Stimulated activated CD4-positive, alpha-beta T cell treated with anti-CD3 and anti-CD28 coated beads, TNF-alpha, amount 100 ng/mL, for 24 hours (primary cell): ENCODE measurements at places on chromosomes 4 and X.

GRCh38 chr4:37757121-37757520, 69.4 kb upstream of the PGM2 start:
- no peak for DNase-seq

DNA sequence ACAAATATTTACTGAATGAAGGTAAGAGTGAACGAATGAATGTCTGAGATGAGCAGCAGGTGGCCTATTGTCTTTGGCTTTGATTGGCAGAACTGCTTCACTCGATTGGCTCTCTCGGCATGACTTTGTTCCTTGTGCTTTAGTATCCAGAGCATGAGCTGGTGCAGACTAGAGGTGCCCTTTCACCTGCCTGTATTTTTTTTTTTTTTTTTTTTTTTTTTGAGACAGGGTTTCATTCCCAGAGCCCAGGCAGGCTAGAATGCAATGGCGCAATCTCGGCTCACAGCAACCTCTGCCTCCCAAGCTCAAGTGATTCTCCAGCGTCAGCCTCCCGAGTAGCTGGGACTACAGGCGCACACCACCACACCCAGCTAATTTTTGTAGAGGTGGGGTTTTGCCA, 38.9 kb downstream of the SRPX2 start:
- no peak for DNase-seq

GRCh38 chrX:13655674-13656073, 2.7 kb downstream of the TCEANC start:
- DNase-seq = no peak

- no peak for DNase-seq
Observed at GRCh38 chr4:41757521-41758156, 9.1 kb upstream of the PHOX2B start.

DNA sequence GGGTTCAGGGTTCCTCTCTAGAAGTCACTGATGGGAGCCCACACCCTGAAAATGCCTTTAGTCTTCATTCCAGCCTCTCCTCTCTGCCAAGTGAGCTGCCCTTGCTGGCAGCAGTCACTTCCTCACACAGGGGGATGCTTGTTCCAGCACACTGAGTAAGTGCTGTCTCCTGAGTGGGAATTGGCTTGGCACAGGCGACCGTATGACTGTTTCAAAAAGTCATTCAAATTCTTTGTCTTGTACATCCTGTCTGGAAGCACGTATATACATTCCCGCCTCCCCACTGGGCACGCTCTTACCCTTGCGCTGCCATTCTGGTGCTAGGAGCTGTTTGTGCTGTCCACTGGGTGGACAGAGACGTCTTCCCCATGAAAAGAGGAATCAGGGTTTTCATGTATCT, 40.2 kb upstream of the CD99 start:
- no peak for DNase-seq

GRCh38 chrX:40173143-40174000, 75.6 kb upstream of the BCOR start:
- DNase-seq = no peak

DNA sequence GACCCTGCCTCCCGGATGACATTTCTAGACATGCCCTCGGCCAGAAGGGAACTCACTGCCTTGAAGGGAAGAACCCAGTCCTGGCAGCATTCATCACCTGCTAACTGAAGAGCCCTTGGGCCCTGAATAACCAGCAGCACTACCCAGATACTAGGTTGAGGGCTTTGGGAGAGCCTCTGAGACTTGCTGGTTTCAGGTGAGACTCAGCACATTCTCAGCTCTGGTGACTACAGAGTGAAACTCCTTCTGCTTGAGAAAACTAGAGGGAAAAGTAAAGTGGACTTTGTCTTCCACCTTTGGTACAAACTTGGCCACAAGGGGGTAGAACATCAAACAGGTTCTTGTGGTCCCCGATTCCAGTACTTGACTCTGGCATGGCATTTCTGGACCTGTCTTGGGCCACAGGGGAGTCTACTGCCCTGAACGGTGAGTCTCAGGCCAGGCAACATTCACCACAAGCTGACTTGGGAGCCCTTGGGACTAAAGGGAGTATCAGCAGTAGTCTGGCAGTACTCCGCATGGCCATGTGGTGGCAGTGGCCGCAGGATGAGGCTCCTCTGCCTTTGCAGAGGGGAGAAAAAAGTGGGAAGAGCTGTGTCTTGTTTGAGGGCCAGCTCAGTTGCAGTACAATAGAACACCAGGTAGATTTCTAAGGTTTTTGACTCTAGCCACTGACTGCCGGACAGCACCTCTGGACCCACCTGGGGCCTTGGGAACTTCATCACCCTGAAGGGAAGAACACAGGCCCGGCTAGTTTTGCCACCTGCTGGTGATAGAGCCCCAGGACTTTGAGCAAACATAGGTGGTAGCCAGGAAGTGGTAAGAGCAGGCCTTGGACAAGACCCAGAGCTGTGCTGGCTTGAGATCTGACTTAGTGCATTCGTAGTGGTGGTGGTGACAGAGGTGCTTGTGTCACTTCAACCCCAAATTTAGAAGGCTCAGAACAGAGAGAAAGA, 414.8 kb downstream of the OPHN1 start:
- no peak for DNase-seq

DNA sequence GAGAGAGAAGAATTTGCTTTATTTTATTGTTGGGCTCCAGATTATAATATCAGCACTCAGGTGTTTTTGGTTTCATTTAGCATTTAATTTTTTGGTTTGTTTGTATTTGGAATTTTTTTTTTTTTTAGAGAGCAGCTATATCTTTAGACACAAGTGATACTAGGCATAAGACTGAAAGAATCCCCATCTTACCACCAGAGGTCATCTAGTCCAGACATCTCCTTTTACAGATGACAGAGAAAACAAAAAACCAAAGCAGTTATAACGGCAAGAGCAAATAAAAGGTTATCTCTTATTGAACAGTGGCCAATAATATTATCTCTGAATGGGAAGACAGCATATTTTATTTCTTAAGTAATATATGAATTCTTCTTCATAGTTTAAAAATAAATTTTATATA, 22.8 kb downstream of the USP38 start:
- no peak for DNase-seq

DNA sequence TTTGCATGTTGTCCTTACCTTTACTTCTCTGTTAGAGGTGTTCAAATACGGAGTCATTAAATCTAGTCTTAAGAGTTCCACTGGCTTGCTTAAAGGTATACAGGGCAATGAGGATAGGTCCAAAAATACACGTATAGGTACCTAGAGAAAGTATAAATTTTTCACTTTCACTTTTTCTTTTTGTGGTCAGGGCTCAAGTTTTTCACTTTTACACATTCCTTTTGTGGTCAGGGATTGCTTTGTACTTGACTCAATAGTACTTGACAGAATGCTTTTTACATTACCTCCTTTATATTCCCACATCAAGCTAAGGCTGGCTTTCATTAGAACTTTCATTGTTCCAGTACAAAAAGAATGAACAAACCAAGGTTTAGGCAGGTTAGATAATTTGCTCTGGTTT, 21.7 kb downstream of the TMEM184C start:
- DNase-seq = no peak

DNA sequence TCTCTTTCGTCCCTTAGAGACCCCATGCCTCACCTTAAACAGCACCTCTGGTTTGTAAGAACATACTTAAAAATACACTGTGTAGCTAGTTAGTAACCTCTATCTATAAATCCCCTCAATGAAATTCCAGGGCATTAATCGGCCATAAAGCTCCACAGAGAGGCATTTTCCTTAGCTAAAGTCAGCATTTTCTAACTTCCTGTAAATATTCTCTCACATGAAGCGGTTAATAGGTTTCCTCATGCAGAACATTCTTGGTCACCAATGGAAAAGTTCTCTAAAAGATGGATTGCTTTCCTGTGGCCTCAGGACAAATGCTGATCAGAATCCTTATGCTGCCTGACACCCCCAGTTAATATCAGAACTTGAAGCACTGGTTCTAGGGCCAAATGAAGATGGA, 248.6 kb upstream of the BOD1L1 start:
- DNase-seq = no peak

- no peak for DNase-seq
Observed at GRCh38 chr4:56389558-56389957, 2.3 kb upstream of the AASDH start.

GRCh38 chr4:76969495-76969894, 19.9 kb downstream of the SEPTIN11 start:
- DNase-seq = no peak

DNA sequence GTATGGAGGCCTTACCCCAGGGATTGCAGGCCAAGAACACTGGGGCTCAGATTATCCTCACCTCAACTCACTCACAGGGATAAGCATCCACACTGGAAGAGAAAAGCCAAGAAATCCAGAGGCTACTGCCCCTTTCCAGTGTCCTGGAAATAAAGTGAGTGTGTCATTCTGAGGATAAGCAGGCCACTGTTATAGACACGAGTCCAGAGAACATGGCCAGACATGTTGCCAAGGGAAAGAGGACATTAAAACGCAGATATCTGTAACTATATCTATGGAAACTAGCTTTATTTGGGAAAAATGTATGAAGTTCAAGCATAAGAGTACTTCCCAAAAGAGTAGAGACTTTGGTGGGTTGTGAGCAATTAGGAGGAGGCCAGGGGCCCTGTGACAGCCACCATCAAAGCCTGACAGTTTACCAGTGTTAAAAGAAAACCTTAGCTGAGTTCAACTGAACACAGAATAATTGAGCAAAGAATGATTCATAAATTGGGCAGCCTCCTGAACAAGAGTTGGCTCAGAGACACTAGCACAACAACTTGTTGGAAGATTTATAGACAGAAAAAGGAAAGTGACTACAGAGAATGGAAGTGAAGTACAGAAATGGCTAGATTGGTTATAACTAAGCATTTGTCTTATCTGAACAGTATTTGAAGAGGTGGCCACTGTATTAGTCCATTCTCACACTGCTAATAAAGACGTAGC, 1222.2 kb downstream of the STIM2 start:
- DNase-seq = no peak

DNA sequence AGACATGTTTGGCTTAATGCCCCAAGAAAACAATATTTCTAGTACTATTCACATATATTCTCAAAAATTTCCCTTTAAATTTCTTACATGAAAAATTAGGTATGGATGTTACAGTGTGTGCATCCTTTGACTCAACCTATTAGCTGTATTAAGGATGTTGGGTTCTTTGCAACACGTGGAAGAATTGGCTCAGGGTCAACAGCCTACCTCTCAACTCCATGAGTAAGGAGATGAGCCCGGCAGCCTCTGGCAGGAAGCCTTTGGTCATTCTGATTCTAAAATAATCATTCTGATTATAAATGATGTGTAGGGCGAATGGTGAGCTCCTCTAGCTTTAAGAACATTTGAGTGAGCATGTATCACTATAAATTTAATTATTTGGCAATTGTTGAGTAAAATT, 148.0 kb upstream of the WDFY3 start:
- DNase-seq = no peak

- no peak for DNase-seq
Observed at GRCh38 chrX:2159393-2159792, 341.4 kb downstream of the DHRSX start.

GRCh38 chrX:154325541-154325940, 29.9 kb downstream of the TKTL1 start:
- no peak for DNase-seq

DNA sequence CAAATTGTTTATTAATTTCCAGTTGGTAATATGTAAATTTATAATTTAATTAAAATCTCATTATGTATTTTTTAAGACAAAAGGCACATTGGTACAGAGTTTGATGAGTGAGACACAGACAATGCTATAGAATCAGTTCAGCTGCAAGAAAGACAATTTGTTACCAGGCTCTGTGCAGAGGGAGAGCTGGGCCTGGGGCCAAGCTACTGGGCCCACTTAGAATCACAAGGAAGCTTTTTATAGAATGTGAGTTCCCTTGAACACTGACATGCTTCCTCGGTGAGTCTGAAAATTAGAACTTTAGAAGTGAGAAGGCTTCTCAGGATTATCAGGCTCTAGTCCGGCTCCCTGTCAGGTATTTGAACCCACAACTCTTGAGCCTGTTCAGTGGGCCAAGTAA, 129.0 kb downstream of the AFF2 start:
- no peak for DNase-seq

DNA sequence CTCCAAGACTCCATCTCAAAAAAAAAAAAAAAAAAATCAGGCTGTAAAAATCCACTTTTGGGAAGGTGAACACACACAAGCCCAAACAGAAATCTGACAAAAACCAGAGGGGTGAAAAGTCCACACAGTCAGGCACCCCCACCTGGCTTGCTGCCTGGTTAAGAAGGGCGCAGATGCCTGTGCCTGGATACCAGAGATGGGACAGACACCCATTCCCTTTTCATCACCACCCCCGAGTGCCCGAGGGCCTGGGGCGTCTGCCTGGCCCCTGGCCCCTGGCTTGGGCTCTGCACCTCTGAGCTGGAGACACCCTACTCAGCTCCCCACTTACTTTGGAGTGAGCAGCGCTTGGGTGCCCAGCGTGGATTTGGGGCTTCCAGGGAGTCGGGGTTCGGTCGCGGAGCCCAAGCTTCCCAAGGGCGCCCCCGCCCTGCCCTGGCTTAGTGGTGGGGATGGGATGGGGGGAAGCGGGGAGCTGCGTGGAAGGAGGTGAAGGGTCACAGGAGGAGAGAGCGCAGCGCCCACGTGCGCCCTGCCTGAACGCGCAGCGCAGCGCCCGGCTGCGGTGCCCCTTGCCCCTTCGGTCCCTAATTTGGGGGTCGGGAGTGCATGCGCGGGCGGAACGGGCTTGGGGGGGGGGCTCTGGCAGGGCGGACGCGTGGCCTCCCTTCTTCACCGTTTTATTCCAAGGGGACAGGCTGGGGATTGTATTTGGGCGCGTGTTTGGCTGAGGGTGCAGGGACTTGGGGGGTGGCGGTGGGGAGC, 11.3 kb downstream of the SHOX start:
- DNase-seq = no peak

DNA sequence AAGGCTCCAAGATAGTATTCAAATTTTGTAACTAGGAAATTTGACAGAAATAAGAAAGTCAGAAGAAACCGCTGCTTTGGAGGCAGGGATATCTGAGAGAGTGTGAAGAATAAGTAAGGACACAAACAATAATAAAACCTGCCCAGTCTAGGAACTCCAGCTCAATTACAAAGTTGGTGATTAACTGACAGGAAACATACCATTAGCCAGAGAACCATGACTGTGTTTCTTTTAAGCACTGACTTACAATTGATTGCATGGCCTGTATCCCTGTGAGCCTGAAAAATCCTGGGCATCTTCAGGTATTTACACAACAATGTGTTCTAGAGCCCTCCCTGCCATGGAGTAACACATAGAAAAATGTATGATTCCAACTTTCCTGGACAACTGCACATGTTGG, 127.4 kb downstream of the GRIA3 start:
- no peak for DNase-seq

GRCh38 chr4:48484494-48485168, 1.5 kb downstream of the SLC10A4 start:
- DNase-seq = no peak

DNA sequence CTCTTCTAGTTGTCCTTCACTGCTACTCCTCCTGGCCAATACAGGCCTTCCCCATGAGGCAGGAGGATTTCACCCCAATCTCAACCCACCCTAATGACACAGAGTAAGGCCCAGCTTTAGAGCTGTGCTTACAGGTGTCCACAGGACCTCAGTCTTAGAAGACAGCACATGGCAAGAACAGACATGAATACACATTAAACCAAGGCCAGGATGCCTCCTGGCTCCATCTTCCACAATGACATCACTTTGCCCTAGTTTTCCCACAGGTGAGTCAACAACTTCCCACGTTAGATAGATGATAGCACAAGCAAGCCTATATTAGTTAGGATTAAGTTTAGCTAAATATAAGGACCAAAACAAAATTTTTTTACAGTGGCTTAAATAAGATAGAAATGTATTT, 63.8 kb upstream of the NOCT start:
- no peak for DNase-seq

- DNase-seq = no peak
Observed at GRCh38 chr4:65302145-65302544, 368.1 kb downstream of the EPHA5 start.
